Activated CD4-positive, alpha-beta T cell treated with anti-CD3 and anti-CD28 coated beads, Interleukin-2, amount 50 U/mL, for 4 hours (primary cell): ENCODE measurements at places on chromosomes 7 and 10.

GRCh38 chr7:35716038-35716803 is 21.3 kb upstream of the HERPUD2 start:
- DNase-seq = no peak

- no peak for DNase-seq
These were observed 8.8 kb downstream of the MICALL2 start for GRCh38 chr7:1450431-1450830.

DNA sequence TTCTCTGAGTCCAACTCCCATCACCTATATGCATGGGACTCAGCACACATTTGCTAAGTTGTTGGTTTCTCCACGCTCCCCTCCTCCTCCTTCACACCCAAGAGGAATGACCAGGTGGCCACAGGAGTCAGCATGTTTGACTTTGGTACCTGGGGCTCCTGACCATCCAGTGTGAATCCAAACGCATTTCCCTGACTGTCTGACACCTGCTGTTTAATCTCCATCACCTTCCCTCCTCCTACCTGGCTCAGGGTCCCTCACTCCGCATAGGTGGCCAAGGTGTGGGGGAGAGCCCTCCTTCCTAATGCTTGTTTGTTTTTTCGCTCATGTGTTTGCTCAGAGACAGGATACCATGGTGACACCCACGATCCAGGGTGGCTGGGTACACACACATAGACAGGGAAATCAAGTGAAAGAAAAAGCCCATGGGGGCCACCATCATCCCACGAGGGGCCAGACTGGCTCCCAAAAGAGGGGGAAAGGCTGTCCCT is 194.9 kb downstream of the KCNMA1 start:
- no peak for DNase-seq

DNA sequence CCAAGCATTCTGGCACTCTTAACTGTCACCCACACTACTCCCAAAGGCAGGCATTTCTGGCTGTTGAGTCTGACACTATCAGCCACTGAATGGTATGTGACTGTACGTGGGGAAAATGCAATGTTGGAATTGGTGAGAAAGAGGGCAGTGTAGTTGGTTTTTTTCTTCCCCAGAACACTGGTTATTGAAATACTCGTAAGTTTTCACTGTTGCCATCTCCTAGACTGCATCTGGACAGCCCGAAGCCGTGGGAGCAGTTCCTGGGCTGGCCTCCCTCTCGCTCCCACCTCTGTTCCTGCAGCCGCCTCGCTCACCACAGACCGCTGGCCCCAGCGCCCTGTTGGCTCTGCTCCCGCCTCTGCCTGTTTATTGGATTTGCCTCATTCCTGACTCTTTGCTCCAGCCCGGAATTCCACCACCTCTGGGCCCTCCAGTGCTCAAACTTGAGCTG is 5.7 kb downstream of the PLCE1 start:
- DNase-seq = no peak

GRCh38 chr7:111499027-111499426 is 63.3 kb downstream of the IMMP2L start:
- peak; percentile 2 for DNase-seq

- DNase-seq = no peak
These were observed at the start of gene CPA1 for GRCh38 chr7:130379921-130380860. CPA1 (plus strand) TSS chr7:130380494; CDS start chr7:130380521, 27 bp downstream.

DNA sequence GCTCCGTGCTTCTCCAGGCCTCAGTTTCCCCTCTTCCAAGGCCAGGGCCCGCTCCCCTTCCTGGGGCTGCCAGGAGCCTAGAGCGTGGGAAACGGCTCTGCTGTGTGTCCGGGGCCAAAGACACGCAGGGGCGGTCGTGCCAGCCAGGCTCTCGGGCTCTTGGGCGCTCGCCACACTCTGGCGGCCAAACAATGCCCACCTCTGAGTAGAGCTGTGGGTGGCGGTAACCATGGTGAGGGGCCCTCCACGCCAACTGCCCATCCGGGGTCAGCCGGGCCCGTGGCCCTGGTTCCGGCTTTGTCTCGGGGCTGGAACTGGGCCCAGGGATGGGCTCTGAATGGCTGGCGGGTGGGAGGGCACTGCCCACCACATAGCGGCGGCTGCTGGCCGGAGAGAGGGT is 16.0 kb downstream of the GRIFIN start:
- DNase-seq = no peak

- no peak for DNase-seq
These were observed 5.9 kb upstream of the DHX32 start for GRCh38 chr10:125886914-125887512.

- no peak for DNase-seq
These were observed 53.8 kb downstream of the HGF start for GRCh38 chr7:81715984-81716588.

DNA sequence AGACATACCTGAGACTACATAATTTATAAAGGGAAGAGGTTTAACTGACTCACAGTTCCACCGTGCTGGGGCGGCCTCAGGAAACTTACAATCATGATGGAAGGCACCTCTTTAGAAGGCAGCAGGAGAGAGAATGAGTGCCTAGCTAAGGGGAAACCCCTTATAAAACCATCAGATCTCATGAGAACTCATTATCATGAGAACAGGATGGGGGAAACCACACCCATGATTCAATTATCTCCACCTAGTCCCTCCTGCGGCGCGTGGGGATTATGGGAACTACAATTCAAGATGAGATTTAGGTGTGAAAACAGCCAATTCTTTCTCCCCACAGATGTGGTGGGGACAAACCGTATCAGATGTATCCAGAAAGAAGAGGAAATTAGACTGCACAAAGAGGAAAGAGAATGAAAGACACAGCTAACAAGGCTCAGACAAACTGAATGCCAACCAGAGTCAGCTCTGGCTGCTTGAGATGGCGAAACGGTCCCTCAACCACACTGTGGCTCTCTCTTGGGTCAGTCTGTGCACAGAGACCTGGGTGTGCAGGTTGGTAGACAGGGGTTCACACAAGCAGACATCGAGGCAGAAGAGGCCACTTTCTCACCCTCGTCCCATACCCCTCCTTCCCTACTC is 375.6 kb downstream of the SFMBT2 start:
- DNase-seq = peak; percentile 46

DNA sequence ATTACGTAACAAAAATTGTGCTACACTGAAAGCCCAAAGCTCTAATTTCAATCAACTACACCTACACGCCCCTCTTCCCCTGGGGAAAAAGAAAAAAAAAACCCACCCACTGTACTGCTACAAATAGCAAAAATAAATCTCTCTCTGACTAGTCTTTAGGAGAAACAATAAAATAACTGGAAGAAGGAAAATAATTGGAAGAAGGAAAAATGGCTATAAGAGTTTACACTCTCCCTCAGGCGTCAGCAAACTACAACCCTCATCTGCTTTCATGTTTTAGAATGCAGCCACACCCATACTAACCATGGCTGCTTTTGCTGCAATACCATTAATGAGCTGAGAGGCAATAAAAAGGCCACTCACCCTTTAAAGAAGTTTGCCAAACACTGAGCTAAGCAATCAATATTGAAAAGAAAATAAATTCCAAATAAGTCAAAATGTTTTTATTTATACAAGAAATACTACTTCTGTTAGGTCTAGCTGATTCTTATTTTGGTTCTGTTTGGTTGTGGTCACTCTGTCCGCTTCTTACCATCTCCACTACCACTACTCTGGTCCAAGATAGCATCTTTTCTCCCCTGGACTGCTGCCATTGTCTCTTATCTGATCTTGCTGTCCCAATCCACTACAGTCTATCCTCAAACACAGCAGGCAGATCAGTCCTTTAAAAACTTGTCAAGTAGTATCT is 3.8 kb downstream of the MINDY3 start:
- DNase-seq = no peak

- no peak for DNase-seq
These were observed 65.2 kb upstream of the EMX2 start for GRCh38 chr10:117477211-117477947.

- DNase-seq = no peak
These were observed 258.1 kb upstream of the IGFBP3 start for GRCh38 chr7:46179061-46179610.

GRCh38 chr7:149860821-149861727 is 12.7 kb upstream of the ATP6V0E2 start:
- DNase-seq = no peak

- no peak for DNase-seq
These were observed 88.8 kb upstream of the LYZL1 start for GRCh38 chr10:29199941-29200679.

- DNase-seq = no peak
These were observed 86.5 kb downstream of the NEURL1 start for GRCh38 chr10:103580011-103580410.

- DNase-seq = no peak
These were observed 49.7 kb downstream of the INPP5F start for GRCh38 chr10:119775529-119775928.

DNA sequence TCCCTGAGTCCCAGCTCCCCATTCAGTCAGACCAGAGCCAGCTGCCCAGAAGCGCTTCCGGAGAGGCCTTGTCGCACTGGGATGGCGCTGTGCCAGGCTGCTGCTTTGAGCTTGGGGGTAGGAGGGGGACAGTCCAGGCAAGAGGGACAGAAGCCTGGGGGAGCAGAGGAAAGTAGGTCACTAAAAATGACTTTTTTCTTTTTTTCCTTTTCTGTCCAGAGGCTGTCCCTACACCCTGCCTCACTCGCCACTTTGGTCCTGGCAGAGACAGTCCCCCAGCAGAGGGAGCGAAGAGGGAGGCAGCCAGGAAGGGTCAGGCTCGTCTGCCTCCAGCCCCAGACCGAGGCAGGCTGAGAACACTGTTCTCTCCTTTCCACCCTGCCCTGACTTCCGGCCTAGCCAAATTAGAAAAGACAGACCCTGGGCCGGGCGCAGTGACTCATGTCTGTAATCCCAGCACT is 15.8 kb upstream of the TRIM8 start:
- DNase-seq = no peak

DNA sequence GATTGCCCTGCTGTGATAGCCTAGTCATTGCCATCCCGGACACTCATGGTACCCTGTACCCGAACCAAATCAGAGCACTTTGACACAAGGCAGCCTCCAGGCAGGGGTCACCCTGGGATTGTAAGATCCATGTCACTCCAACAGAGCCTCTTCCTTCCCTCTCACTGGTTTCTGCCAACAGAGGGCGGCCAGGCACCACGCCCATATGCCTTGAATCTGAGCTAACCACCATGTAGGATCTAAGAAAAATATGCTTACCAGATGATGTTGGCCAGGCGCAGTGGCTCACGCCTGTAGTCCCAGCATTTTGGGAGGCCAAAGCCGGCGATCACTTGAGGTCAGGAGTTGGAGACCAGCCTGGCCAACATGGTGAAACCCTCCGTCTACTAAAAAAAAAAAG is 389.2 kb upstream of the KLF6 start:
- DNase-seq = no peak

DNA sequence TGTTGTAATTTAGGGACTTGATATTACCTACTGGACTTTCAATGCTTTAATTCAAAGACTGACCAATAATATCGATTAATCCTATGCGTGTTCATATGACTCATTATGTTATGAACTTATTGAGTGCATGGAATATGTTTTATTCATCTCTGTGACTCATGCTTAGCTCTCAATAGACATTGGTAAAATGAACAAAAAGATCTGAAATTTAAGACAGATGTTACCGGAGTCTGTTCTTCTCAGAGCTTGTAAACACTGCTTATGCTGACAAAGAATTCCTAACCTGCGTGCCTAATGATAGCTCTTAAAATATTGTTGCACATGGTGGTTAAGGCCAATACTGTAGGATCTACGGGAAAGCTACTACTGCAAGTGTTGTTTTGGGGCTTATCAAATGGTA is 131.5 kb upstream of the ACBD5 start:
- no peak for DNase-seq

DNA sequence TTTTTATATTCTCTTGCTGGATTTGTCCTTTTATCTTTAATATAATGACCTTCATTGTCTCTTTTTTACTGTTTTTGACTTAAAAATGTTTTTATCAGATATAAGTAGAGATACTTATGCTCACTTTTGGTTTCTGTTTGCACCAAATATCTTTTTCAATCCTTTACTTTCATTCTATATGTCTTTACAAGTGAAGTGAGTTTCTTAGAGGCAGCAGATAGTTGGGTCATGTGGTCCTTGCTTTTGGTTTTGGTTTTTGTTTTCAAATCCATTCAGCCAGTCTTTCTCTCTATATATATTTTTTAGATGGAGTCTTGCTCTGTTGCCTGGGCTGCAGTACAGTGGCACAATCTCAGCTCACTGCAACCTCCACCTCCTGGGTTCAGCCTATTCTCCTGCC is 932.4 kb upstream of the LRRTM3 start:
- no peak for DNase-seq

GRCh38 chr7:69338144-69338543 is 260.1 kb upstream of the AUTS2 start:
- no peak for DNase-seq

GRCh38 chr10:30413996-30414576 is 19.9 kb upstream of the MAP3K8 start:
- DNase-seq = no peak

- no peak for DNase-seq
These were observed 49.6 kb downstream of the SYPL1 start for GRCh38 chr7:106062521-106062931.

DNA sequence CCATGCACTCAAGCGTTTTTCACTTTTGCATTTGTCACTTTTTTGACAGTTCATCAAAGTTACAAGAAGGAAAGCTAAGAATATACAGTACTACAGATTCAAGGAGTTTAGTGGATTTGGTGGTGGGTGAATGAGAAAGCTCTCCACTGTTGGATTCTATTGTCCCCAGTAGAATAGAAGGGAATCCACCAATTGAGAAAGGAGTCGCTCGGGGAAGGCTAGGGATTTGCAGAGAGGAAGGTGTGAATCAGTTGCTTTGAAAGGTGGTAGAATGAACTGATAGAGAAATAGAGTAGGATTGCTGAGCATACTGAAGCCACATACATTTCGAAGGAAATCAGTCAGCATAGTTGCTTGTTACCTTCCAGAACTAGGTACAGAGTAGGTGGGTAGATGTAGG is 33.7 kb upstream of the GLCCI1 start:
- no peak for DNase-seq

DNA sequence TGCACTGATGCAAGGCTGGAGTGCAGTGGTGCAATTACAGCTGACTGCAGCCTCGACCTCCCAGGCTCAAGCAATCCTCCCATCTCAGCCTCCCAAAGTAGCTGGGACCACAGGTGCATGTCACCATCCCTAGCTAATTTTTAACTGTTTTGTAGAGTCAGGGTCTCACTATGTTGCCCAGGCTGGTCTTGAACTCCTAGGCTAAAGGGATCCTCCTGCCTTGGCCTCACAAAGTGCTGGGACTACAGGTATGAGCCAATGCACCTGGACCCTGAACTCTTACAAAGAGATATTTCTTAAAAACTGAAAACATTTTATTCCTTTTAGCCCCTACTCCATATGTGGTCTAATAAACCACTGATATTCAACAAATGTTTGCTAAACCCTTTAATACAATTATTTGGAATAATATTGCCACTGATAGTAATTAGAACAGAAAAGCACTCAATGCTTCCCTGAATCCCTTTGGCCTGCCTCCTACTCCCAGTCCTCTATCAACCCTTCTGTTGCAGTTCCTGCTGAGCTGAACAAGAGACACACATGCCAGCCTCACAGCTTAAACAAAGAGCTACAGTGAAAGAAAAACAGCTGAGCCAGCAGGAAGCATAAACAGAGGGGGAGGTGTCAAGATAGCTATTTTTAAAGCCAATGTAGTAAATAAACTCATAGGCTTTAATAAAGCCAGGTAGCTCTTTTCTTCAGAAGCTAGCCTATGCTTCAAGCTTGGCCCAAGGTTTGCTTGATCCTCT is 7.0 kb upstream of the GNAI1 start:
- DNase-seq = no peak

- DNase-seq = peak; percentile 98
These were observed at the start of gene TFAM for GRCh38 chr10:58384999-58385783. TFAM (plus strand) TSS chr10:58385410; CDS start chr10:58385548, 138 bp downstream.

- DNase-seq = no peak
These were observed 266.1 kb downstream of the GLI3 start for GRCh38 chr7:41970941-41971340.

- no peak for DNase-seq
These were observed 97.9 kb upstream of the FZD8 start for GRCh38 chr10:35739998-35740397.
